ENCODE measurements at places on chromosomes 16 and 17.

GRCh38 chr17:80523956-80524712 is 20.5 kb upstream of the RPTOR start:
- no peak for DNase-seq

GRCh38 chr17:16947470-16947869 is 24.4 kb downstream of the TNFRSF13B start:
- DNase-seq = no peak

GRCh38 chr16:78620291-78620690 is 520.8 kb downstream of the WWOX start:
- DNase-seq = no peak

DNA sequence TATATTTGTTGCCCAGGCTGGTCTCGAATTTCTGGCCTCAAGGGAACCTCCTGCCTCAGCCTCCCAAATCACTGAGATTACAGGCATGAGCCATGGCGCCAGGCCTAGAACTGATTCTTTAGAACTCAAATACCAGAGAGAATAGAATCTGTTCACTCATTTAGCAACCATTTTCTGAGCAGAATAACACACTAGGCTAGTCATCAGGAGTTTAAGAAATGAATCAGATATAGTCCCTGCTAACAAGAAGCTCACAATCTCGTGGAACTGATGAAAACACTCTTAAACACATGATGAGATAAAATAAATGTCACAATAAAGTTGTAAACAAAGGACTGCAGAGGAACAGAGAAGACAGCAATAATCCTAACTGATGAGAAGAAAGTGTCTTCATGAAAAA is 55.8 kb upstream of the ADCY9 start:
- peak; percentile 34 for DNase-seq

DNA sequence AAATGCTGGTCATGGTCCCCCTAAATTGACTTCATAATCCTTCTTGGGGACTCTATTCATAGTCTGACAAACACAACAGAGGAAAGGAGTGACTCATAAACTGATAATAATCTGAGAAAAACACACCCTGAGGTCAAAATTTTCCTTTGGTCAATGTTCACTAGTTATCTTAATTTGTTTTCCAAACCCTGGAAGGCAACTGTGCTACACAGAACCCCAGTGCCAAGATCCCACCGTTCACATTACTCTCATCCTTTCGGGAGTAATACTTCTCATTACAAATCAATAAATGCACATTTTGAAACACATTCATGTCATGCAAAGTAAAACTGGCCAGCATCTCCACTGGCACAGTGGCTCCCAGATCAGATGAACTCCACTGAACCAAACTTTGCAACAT is 23.2 kb downstream of the COIL start:
- no peak for DNase-seq

DNA sequence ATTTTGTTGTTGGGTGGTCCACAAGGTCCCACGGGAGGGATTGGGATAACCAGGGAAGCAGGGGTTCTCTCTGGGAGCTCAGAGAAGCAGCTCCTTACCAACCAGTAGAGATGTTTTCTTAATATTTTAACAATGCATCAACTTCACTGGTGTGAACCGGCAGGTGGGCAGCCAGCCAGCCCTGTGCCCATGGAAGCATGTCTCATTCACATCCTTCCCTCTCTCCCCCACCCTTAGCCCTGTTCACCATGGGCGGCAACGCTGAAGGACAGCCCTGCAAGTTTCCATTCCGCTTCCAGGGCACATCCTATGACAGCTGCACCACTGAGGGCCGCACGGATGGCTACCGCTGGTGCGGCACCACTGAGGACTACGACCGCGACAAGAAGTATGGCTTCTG is 9.3 kb downstream of the MMP2 start:
- DNase-seq = no peak

- DNase-seq = no peak
These were observed 1.8 kb downstream of the SSTR5 start for GRCh38 chr16:1074379-1074649.

GRCh38 chr16:30761427-30761927 is 385 bp downstream of the CFAP119 start:
- peak; percentile 43 for DNase-seq

- no peak for DNase-seq
These were observed 1.7 kb downstream of the NME3 start for GRCh38 chr16:1769402-1770300.

- no peak for DNase-seq
These were observed 447.0 kb downstream of the SHISA9 start for GRCh38 chr16:13348416-13348815.

DNA sequence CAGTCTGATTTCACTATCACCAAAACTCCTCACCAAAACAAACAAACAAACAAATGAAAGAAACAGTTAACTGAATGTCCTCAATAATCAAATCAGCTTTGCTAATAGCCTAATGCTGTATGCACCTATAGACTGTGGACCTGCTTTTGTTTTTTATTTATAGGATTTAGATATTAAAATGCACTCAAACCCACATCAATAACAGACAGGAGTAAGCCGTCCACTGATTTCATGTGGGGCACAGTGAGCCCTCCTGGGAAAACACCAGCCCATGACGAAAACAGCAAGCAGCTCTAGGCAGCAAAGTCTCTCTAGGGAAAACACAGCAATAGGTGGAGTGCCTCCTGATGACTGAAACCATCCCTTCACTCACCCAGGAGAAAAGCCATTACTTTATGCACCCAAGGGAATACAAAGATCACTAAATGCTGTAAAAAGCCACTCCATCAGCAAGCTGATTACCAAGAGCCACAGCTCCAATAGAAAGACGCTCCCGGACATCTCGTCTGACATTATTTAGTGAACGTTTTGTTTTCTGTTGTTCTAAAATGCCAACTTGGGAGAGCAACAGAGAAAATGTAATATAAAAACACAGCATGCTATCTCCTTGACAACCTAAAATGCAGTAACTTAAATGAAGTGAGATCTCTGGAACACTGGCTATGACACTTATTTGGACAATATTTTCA is 47.8 kb downstream of the ANKFY1 start:
- DNase-seq = no peak

GRCh38 chr16:75218256-75219076 is at the start of gene CTRB1:
Gene CTRB1, plus strand, starts transcription at chr16:75218988. Its CDS starts 20 bp downstream, at chr16:75219008.
- no peak for DNase-seq

DNA sequence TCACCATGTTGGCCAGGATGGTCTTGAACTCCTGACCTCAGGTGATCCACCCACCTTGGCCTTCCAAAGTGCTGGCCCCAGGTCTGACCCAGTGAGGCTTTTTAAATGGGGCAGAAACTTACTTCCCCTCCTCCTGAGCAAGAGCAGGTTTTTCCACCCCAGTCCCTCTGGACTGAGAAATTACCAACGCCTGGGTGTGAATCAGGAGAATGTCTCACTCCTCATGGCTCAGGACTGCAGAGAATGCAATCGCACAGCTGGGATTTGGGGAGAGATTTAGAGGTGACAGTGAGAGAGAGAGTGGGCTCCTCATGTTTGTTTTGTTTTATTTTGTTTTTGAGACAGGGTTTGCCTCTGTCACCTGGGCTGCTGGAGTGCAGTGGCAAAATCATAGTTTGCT is 203.6 kb downstream of the RAB11FIP4 start:
- DNase-seq = no peak

- no peak for DNase-seq
These were observed 105.6 kb downstream of the OR1D5 start for GRCh38 chr17:2957631-2958286.

- no peak for DNase-seq
These were observed 17.0 kb upstream of the THAP11 start for GRCh38 chr16:67825119-67825518.

DNA sequence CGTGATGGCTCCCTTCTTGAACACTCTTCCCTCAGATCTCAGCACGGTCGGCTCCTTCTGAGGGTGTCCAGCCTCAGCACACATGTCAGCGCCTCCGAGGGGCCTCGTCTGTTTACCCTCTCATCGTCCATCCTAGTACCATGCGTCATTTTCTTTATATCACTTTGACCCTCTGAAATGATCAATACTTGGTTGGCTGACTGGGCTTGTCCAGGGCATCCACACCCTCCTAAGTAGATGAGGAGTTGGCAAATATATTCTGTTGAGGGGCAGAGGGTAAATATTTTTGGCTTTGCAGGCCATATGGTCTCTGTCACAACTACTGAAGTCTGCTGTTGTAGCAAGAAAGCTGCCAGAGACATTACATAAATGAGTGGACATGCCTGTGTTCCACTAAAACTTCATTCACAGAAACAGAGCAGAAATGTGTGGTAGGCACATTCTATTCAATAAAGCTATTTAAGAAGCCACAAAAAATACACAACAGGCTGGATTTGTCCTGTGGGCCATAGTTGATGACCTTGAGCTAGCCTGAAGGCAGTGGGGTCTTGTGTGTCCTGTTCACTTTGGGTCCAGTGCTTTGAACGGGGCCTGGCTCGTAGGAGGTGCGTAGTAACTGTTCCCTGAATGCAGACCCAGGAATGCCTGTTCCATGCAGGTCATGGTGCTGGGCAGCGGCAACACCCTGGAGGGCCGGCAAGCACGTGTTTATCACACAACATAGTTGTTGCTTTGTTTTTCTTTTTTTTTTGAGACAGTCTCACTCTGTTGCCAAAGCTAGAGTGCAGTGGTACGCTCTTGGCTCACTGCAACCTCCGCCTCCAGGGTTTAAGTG is 185.8 kb downstream of the SNX29 start:
- no peak for DNase-seq

DNA sequence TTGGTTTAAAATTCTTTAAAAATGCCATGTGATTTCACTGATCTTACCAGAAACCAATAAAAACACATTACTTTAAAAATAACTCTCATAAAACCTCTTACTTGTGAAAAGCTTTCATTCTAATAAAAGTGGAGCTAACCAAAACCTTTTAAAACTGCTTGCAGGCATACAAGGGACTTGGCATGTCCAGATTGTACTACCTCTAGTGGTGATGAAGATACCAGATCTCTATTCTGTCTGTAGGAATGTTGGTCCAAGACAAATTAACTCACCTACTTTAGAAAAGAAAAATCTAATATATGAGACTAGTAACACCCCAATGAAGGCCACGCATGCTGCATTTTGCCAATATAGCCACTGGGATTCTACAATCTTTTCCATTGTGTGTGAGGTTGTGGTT is 151.0 kb upstream of the SALL1 start:
- no peak for DNase-seq

- no peak for DNase-seq
These were observed 180.1 kb upstream of the SDK2 start for GRCh38 chr17:73824321-73824720.

GRCh38 chr16:57623251-57624043 is 5.0 kb upstream of the ADGRG1 start:
- no peak for DNase-seq

- no peak for DNase-seq
These were observed 45.0 kb upstream of the LHX1 start for GRCh38 chr17:36892112-36892838.

GRCh38 chr17:31297090-31297489 is at the start of gene OMG:
Gene OMG, minus strand, starts transcription at chr17:31297239. Its CDS starts 908 bp downstream, at chr17:31296331.
- DNase-seq = no peak

DNA sequence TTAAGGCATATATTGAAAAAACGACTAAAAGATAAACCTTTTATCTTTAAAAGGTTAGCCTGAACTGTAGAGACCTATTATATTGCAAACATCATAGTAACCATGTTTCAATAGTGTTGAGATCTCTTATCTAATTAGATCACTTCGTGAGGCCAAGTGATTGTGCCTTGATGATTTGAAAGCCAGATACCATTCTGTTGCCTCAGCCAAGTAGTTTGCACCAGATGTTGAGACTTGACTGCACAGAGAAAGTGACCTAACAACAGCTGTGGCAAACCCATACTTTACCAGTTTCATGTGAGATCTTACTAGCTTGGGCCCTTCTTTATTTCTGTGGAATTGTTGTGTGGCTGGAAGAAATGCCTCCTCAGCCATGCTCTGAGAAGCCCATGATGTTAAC is 717.3 kb downstream of the KCNJ2 start:
- DNase-seq = no peak

DNA sequence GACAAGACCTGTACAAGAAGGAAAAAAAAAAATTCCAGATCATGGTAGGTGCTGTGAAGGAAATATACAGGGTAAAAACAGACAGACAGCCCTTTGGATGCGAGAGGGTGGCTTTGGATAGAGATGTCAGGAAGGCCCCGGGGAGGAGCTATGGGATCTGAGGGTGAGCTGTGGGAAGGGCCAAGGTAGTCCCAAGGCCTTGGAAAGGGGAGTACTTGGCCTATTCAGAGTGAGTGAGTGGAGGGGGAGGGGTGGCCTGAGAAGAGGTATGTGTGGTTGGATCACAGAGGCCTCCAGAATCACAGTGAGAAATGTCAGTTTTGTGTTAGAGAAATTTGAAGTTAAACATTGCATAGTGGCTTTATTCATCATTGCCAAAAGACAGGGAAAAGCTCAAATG is 31.2 kb upstream of the AKTIP start:
- no peak for DNase-seq

GRCh38 chr17:530851-531250 is 178.2 kb upstream of the RPH3AL start:
- no peak for DNase-seq

GRCh38 chr17:82121660-82122629 is 23.9 kb upstream of the FASN start:
- DNase-seq = no peak

DNA sequence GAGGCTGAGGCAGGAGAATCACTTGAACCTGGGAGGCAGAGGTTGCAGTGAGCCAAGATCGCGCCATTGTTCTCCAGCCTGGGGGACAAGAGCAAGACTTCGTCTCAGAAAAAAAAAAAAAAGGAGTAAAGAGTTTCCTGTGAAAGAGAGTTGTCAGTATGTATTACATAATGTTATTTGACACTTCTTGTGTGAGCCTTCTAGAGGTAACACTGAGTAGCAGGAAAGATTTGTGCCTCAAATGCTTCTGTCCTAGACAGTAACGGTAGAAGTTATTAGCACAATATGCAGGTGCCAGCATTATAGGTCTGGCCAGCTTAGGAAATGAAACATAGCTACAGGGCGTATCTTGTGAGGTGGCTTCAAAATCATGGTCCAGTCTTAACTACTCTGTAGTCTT is 6.2 kb downstream of the RPS6KB1 start:
- DNase-seq = no peak

All from activated T-cell treated with anti-CD3 and anti-CD28 coated beads, Interleukin-2, amount 50 U/mL, for 72 hours (primary cell).